ENCODE measurements at places on chromosomes 7 and 10. TPM values are rescaled to one million over a fixed set of nuclear protein-coding genes. Genes with fewer than 3 reads are reported as not detected.

The SP8 gene
- not detected for total RNA-seq

The GATA3 gene
- 4.5 TPM for total RNA-seq

The TMED4 gene
- total RNA-seq = 53.4 TPM

The HOXA4 gene
- total RNA-seq = 2.7 TPM

The ALOX5 gene
- 0.24 TPM for total RNA-seq

The PRLHR gene
- total RNA-seq = not detected

The ADARB2 gene
- not detected for total RNA-seq

The PNLIPRP1 gene
- total RNA-seq = not detected

The SFTPA1 gene
- not detected for total RNA-seq

The CRYGN gene
- total RNA-seq = not detected

The MACC1 gene
- total RNA-seq = not detected

The NPC1L1 gene
- total RNA-seq = 0.03 TPM

The GPR15LG gene
- total RNA-seq = not detected

The SORCS3 gene
- total RNA-seq = not detected

The STX1A gene
- 83.3 TPM for total RNA-seq

The OR6B1 gene
- not detected for total RNA-seq

The LIPJ gene
- not detected for total RNA-seq

The AKR1C8 gene
- total RNA-seq = 0.42 TPM

The GIMAP6 gene
- not detected for total RNA-seq
